ENCODE measurements at places on chromosomes 4 and X.

DNA sequence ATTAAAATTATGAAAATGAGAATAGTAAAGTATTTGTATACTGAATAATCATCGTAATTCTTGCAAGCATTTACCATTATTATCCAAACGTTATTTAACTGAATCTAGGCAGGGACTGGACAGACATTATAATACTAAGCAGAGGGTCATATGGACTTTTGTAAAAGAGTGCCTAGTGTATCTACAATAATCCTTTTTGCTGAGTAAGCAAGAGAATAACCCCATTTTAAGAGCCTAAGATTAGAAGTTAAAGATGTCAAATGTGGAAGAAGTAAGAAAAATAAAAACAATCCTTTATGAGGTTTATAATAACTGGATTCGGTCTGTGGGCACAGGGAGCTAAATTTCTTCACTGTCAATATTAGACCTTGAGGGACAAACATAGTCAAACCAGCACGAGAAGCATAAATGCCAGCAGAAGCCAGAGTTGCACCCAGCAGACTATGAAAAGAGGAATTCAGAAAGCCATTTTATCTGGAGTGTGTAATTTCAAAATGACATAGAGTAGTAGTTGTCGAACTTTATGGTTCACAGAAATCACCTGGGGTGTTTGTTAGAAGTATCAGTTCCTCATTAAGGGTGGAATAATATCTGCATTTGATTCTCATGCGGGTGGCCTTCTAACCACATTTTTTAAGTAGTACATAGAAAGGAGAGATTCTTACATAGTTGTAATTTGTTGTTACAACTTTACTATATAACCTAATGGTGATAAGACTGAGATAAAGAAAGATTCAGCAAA is 39.7 kb upstream of the DCLK2 start:
- DNase-seq, result no peak

GRCh38 chr4:185339941-185340340 is 55.8 kb downstream of the LRP2BP start:
- DNase-seq, result no peak

DNA sequence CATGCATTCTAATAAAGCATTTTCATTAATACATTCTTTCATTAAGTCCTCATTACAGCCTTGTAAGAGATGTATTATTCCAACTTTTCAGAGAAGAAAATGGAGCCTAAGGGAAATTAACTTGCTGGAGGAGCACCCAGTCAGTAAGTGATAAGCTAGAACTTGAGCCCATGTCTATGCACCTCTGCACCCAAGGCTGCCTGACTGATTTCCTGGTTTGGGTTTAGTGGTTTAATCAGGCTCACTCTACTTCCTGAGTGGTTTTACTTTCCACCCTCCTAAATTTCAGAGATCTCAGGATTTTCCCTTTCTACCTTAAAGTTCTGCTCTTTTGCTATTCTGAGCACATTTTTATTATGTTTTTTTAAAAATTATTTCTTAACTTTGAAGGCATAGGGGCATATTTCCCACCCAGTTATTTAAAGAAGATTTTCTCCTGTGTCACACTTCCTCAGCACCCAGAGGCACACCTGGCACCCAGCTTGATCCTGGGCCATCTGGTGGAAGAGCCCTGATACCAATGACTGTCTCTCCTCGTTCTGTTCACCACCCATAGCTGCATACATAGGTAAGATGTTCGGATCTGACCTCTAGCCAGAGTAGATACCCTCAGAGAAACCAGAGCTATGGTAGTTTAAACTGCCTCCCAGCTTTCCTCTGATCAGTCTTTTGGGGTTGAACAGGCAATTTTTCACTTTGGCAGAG is 10.4 kb downstream of the CORIN start:
- no peak for DNase-seq

DNA sequence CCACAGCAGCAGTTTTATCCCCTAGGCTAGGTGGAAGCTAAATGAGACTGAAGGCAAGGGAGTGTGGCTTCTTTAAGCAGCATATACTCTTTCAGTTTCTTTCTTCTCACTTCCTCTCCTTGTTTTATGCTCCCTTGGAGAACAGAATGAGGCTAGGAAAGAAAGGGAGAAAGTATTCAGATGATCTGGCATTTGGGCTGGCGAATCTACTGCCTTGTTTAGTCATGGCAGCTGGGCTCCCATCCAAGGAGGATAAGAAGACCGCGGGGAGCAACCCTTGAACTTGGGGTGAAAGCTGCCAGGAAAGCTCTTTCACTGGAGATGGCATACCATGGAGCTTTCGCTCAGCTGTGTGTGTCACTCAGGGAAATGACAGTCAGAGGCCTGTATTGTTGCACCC is 72.1 kb downstream of the ARHGEF38 start:
- DNase-seq, result no peak

GRCh38 chr4:19786616-19787015 is 465.1 kb upstream of the SLIT2 start:
- DNase-seq, result no peak
